Suprapubic skin (tissue), 4 donors: ENCODE measurements at places on chromosomes 13 and 19.

GRCh38 chr13:85314686-85315085 is 484.5 kb downstream of the SLITRK6 start:
- DNase-seq, result no peak

GRCh38 chr13:96002322-96003131 is 50.7 kb downstream of the UGGT2 start:
- DNase-seq, result no peak

- DNase-seq, result no peak
Measured at GRCh38 chr13:28568286-28568685, 73.4 kb upstream of the FLT1 start.

GRCh38 chr19:45558399-45558878 is 26.2 kb downstream of the OPA3 start:
- DNase-seq, result no peak

DNA sequence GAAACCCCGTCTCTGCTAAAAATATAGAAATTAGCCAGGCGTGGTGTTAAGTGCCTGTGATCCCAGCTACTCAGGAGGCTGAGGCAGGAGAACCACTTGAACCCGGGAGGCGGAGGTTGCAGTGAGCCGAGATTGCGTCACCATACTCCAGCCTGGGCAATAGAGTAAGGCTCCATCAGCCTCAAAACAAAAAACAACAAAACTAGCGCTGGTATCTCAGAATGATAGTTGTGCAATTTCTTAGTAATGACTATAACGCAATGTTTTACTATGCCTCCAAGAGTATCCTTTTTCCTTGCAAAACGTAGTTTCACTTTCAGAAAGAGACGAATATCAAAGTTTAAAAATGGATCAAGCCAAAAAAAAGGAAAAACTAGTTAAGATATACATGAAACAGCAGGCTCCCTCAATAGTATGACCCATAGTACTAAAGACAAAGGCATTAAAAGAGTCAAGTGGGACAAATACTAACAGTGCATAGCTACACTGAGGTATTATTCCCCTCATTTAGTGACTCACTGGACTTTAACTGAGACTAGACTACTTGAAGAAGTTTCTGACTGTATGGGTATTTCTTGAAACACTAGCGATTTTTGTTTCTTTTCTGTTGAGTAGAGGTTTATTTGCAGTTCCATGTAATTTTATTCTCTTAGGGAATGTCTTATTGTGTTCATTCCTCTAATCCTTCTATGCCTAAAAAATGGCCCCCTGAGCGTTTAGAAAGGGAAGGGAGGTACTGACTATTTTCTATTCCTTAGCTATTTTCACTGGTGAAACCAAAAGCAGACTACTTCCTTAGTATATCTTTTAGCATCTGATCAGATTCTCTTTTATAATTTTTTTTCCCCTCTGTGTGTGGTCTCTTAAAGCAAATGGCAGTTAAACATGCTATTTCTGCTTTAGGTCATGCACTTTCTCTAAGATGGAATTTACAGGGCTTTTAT is 10.4 kb upstream of the ITM2B start:
- DNase-seq, result no peak

DNA sequence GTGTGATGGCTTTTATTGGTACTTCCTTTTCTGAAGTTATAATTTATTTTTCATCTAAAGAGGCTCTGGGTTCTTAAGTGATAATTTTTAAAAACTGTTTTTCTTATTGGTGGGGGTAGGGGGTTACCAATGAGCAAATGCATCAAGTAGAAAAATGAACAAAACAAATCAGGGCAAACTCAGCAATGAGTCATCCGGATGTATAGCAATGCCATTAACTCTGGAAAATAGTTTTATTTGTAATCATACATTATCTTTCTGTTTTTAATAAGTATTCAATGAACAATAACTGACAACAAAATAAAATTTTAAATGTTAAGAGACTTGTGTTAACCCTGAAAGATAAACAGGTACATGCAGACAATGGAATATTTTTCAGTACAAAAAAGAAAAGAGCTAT is 67.6 kb downstream of the UFM1 start:
- DNase-seq, result no peak

DNA sequence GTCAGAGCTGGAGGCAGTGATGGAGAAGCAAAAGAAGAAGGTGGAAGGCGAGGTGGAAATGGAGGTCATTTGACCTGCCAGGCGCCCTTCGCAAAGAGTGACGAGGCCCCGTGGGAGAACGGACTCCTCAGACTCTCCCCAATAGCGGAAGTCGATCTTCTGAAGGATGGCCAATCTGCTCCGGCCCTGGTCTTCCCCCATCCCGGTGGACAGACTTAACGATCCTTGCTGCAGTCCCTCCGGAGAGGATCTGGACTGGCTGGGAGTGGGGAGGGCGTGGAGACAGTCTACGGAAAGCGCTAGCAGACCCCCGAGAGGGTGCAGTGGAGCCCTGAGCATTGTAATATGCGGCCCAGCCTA is 11.9 kb downstream of the EPS8L1 start:
- DNase-seq, result no peak

DNA sequence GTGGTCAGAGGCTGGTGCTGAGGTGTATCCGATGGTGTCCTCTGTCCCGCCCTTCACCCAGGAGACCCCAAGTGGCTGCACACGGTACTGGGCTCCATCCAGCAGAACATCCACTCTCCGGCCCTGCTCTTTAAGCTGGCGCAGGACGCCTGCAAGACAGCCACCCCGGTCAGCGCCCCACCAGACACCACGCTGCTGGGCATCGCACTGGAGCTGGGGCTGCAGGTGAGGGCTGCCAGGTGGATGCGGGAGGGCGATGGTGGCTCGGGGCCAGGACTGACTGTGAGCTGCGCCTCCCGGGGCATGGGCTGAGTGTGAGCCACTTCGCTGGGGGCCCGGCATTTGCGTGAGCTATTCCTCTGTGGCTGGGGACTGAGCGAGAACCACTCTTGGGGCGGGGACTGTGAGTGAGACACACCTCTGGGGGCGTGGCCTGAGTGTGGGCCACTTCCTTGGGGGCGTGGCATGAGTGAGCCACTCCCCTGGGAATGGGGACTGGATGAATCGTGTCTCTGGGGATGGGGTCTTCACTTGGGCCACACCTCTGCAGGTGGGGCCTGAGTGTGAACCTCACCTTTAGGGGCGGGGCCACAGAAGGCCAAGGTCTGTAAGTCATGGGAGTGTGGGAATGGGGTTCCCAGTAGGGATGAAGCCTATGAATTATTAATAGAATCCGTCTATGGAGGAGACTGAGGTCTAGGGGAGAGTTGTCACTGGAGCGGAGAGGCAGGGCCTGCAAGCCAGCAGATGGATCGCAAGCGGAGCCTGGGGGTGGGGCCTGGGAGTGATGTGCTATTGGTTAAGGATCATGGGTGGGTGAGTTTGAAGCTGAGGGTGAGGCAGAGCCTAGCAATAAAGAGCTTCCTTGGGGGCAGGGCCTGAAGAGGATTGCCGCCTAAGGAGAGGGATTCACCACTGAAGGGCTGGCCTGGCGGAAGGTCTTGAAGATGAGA is 30.5 kb downstream of the ZSWIM4 start:
- no peak for DNase-seq

DNA sequence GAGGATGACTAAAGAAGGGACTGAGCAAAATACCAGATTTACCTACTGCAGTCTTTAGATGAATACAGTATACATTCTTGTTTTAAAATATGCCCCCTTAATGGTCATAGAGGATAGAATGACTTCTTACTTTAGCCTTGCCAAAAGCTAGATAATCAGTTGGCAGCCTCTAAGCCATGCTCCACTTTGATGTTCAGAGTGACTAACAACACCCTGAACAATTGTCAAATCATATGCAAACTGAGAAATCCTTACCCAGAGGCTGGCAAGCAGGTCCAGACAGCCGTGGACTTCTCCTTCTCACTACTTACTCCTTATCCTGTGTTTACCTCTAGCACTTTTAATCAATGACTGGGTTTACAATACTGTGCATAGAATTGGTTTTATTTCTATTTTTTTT is 23.6 kb upstream of the PHF11 start:
- DNase-seq, result no peak

DNA sequence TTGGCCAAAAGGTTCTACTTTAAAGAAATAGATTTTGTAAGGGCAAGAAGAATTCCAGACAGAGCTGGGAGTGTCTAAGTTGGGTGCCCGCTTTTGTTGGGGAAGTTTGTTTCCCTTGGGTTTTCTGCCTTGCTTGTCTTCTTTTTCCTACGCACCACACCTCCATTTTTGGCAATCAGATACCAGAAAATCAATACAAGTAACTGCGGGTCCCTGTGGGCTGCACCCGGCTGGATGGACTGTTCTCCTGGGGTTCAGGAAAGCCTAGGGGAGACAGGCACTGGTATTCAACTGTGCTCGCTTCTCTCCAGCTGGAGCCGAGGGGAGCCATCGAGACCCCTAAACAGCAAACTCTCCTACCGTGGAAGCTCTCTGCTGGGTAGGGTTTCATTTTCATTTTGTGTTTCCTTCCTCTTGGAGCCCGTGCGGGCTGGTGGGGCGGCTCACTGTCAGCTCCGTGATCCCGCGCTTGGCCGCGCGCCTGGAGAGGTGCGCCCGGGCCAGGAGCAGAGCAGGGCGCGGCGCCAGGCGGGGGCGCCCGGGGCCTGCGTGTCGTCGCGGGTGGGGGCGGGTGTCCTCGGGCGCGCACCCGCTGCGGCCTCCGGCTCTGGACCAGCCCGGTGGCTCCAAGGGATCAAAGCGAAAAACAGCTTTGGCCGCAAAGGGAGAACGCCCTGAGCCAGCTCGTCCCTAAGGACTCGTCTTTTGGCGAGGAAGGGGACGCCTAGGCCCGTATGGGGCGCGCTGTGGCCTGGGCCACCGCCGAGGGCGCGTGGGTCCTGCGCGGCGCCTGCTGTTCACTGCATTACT is 347.2 kb downstream of the ZNF536 start:
- DNase-seq, result no peak

DNA sequence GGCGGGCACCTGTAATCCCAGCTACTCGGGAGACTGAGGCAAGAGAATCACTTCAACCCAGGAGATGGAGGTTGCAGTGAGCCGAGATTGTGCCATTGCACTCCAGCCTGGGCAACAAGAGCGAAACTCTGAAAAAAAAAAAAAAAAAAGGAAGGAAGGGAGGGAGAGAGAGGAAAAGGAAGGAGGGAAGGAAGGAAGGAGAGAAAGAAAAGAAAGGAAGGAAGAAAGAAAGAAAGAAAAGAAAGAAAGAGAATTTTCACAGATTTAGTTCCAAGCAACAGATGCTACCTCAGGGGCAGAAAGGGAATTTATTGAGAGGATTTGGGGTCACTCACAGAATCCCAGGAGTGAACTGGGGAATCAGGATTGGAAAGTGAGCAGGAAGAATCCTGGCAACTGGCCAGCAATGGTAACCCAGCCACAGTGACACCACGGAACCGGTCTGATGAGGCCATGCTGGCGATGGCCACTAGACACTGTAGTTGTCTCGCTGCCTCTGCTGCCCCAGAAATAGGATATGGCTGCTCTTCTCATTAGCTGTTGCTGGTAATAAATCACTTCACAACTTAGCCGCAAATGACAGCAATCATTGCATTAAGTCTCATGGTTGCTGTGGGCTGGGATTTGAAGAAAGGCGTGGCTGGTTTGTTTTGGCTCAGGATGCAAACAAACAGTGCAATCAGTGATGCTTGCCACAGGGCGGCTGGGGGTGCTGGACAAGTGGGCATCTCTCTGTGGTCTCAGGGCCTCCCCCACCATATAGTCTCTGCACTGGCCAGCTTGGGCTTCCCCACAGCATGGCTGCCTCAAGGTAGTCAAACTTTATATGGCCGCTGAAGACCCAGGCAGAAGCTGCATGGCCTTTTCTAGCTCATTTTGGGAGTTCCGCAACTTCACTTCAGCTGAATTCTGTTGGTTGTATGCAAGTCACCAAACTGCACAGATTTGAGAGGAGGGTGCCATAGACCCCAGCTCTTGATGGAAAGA is 5.2 kb upstream of the BCAM start:
- DNase-seq, result no peak

- DNase-seq, result no peak
Measured at GRCh38 chr19:3671680-3672574, 28.3 kb downstream of the PIP5K1C start.

DNA sequence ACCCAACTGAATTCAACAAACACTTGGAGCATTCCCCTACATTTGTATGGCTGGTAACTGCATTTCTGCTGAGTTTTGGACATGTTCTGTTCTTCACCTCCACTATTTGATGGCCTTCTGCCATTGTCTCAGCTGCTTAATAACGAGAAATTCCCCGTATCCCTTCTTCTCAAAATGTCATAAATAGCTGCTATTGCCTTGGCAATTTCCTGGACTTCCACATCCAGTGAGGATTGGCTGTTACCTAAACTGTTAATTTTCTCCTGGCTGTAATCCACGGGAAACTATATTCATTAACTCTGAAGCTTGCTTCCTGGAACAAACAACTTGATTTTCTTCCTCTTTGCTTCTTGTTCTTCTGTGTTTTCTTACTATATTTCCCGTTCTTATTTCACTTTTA is 69.5 kb upstream of the TDRD3 start:
- DNase-seq, result no peak
